Renal pelvis (tissue), 12 donors: ENCODE measurements at places on chromosomes 5 and 9.

DNA sequence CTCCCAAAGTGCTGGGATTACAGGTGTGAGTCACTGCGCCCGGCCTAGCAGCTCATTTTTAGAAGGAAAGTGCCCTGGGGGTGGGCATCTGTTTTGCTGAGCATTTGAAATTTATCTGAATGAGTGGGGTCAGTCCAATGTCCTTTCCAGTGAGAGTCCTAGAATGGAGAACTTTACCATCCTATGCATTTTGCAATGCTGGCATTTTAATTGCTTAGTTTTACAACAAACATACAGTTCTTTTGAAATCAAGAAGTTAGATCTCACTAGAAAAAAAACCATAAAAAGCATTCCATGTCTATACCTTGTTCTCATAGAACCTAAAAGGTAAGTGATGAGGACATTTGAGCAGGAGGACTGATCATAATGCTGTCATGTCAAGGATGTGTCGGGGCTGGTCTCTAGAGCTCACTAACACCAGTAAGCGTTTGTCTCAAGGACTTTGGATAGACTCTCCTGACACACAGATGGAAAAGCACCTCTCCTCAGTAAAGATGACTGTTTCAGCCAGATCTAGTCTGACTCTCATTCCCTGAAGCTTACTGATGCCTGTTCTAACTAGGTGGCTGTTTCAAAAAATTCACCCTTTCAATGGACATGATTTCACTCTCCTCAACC, 83.9 kb downstream of the DCP2 start:
- DNase-seq = no peak

DNA sequence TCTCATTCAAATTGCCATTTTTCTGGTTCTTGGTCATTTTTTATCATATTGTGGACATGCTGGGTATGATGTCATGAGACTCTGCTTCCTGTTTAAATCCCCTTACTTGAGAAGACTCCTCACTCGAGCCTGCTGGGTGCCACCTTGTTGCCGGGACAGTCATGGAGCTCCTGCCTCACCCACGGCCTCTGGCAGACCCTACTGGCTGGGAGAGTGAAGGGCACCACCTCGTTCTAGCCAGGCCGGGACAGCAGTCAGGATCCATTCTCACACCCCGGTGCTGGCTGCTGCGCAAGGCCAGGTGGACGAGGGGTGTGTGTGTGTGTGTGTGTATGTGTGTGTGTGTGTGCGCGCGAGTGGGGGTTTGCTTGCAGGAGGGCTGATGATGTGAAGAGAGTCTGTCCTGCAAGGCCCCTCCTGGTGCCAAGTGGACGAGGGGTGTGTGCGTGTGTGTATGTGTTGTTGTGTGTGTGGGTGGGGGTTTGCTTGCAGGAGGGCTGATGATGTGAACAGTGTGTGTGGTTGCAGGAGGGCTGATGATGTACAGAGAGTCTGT, 4.4 kb downstream of the CEP72 start:
- DNase-seq = no peak

- no peak for DNase-seq
These were observed 486.4 kb upstream of the ZNF608 start for GRCh38 chr5:125232779-125233230.

- no peak for DNase-seq
These were observed 650.3 kb upstream of the CDH10 start for GRCh38 chr5:25295067-25295466.

- DNase-seq = no peak
These were observed 340.9 kb downstream of the RASEF start for GRCh38 chr9:82722051-82722450.

DNA sequence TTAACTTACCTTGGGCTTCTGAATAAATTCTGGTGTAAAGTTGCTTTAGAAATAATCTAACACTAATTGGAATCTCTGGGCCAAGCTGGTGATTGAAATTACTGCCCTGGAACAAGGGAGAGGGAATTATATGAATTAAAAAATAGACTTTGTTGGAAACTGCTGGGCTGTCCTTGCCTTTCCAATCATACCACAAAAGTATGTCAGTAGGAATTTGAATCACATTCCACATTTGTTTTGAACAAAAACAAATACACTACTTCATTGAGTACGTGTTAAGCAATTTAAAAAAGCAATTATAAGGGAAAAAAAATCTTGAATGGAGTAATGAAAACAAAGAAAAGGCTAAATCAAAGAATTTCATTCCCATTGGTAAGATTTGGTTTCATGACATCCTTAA, 102.5 kb upstream of the SREK1 start:
- no peak for DNase-seq

DNA sequence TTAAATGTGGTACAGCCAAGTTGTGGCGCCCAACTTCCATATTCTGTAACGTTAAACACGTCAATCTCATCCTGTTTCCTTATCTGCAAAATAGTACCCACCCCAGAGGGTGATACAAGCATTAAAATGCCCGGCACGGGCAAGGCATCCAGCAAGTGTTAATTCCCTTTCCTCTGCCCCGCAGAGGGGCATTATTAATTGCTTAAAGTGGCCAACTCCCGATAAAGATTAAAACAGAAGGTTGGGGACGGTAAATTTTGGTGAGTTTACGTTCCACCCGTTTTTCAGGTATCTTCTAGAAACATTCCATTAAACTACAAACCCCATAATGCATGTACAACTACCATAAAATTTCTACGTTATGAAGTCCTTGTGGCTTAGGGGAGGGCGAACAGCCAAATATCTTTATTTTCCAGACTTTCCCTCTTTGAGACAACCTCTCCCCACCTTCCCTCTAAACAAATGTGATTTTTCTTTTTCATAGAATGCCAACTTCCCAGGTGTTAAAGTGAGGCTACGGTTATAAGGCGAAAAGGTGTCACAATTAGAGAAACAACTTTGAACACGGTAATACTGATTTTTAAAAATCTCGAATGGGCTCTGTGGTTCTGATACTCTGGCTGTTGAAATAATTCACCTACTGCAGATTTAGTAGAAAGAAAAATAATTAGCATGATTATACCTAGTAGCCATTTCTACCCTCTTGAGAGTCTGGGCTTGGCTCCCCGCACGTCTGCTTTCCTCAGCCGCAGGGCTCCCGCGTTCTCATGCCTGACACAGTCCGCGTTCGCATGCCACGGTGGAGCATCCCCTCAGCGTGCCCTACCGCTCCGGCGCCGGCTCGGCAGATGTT, 1.2 kb upstream of the GPBP1 start:
- DNase-seq = no peak

- no peak for DNase-seq
These were observed 207.0 kb downstream of the AUH start for GRCh38 chr9:91154686-91155085.

GRCh38 chr5:151678713-151679112, 8.0 kb downstream of the SPARC start:
- no peak for DNase-seq

- DNase-seq = no peak
These were observed 149.4 kb downstream of the HSD17B3 start for GRCh38 chr9:96152550-96152949.

- DNase-seq = no peak
These were observed 90.6 kb downstream of the RALGPS1 start for GRCh38 chr9:127004946-127005769.

DNA sequence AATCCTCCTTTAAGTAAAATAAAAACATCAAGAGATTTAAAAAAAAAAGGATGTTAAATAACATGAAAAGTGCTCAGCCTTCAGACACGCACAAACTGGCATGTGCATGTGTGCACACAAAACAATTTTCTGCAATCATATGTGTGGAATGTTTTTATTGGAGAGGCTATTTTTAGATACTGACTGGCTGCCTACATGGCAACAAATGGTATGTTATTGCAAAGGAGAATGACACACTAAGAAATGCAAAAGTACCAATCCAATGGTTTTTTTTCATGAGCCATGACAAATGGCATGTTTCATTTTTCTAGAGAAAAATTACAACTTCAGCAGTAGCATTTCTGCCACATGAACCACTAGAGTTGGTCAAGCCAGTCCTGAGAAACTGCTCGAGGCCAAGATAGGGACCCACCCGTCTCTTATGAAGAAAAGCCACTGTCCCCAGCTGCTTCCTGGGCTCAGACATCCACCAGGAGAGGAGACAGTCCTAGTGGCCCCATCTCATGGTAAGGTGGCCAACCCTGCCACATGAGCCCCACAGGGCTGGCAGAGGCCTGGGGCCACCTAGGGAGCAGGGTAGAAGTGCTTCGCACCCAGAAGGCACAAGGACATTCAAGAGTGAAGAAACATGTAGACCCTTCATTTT, 116.4 kb downstream of the MYO10 start:
- no peak for DNase-seq

DNA sequence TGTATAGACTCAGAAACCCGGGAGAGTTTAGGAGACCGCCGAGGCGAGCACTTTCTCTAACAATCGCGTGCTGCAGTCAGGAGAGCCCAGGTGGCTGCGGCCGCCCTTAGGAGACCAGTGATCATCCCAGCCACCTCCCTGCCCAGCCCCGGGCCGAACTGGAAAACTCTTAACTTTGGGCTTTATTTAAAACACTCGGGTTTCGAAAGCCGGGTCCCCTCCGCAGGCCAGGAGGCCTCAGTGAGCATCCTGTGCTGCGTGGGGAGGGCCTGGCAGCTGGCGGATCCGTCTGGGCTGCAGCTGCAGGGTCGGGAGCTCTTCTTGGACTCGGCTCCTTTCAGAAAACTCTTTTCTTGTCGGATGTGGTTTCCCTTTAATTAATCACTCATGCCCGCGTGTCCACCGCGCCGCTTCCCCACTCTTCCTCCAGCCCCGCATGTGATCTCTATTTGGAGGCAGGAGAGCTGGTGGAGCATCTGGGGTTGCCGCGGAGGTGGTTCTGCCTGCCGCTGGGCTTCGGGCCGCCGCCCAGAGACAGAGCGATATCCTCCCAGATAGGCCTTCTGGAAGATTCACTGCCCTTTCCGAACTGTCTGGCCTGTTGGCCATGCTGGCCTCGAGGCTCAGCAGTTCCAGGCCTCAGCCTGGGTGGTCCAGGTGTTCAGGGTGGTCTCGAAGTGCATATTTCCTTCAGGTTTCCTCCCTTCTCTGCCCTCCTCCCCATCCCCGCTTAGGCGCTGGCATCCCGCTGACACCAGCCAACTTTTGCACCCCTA, 59.5 kb downstream of the TMEM174 start:
- no peak for DNase-seq

DNA sequence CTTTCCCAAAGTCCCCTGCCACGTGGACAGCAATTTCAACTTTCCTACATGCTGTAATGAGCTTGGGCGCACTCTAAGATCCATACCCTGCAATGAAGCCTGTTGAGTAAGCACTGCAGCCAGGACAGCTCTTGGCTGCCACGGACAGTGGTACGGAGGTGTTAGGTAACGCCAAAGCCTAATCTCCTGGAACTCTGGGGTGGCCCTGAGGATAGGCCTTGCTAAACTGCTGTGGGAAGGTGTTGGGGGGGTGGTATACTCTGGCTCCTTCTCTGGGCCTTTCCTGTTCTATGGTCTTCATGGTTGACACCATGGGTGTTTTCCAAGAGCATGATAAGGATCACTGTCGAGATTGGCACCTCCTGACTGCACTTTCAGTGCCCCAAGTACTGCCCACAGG, 66.4 kb upstream of the PITX1 start:
- no peak for DNase-seq
